ENCODE measurements at places on chromosomes 3 and 15. TPM values are rescaled to one million over a fixed set of nuclear protein-coding genes. Genes with fewer than 3 reads are reported as not detected.

Gene TMC3
- not detected for total RNA-seq

- DNase-seq: no peak
Measured at GRCh38 chr3:89300526-89300925, 193.1 kb downstream of the EPHA3 start.

GRCh38 chr3:134302674-134303073 lies 52.0 kb upstream of the RYK start:
- DNase-seq: no peak

DNA sequence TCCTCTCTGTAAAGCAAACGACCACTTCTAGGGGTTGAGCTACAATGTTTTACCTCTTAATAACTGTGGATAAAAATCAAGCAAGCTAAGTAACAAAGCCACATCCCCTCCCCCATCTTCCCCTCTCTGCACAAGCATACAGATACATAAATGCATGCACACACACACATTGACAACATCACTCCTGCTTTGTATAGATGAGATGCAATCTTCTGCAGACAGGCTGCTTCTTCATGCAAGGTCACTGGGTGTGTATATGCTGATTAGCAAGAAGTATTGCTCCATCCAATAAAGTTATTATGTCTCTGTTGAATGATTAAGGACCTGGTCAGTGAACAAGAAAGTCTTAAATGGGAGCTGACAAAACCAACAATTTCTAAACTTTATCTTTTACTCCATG lies 8.8 kb upstream of the ATP11B start:
- no peak for DNase-seq

Gene GOLGA8H
- 0.37 TPM for total RNA-seq

Gene EPHA3
- total RNA-seq: 1.5 TPM

DNA sequence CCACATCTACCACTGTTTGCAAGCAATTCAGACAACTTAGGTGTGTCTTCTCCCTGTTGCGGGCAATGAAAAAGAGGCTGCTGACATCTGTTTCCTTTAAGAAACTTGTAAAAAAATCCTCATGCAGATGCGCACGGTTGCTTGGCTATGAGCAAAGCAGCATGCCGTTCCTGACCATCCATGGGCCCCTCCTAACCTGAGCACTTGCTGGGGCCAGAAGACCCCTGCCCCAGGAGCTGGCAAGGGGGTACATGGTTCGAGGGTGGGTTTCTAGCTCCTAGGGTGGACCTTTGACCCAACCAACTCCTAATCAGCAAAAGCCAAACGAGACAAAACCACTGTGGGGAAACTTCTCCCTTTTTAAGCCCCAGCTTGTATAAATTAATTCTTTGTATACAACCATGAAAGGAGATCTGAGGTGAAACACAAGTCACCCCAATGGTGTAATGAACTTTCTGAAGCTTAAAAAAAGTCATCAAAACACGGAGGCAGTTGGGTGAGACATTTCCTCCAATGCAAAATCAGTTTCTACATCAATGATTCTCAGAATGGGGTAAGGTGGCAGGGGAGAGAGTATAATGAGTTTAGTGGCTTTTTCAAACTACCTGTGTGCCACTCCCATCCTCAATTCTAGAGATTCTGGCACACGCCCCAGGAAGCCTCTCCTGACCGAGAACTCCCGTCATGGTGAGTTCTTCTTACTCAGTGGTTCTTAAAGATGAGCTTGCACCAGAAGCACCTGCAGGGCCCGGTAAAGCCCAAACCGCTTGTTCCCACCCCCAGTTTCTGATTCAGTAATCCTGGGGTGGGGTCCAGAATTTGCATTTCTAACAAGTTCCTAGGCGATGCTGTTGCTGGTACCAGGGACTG lies 44.1 kb downstream of the CPN2 start:
- no peak for DNase-seq

- no peak for DNase-seq
Measured at GRCh38 chr3:177525987-177526712, 328.9 kb upstream of the TBL1XR1 start.

DNA sequence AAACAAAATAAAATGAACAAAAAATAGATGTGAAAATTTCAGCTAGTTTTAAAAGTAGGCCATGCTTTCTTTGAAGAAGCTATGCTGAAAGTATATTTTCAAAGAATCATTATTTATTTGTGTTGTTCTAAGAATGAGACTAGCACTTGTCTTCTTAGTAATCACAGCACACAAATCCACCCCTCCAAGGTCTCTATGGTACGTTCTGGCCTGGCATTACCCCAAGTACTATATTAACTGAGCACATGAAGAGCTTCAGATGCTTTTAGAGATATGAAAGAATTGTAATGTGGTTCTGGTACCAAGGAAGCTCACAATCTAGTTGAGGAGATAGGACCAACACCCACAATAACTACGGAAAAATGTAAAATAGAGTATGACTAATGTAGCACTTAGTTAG lies 416.5 kb downstream of the PLCL2 start:
- no peak for DNase-seq

Gene PLD1
- 3.0 TPM for total RNA-seq

DNA sequence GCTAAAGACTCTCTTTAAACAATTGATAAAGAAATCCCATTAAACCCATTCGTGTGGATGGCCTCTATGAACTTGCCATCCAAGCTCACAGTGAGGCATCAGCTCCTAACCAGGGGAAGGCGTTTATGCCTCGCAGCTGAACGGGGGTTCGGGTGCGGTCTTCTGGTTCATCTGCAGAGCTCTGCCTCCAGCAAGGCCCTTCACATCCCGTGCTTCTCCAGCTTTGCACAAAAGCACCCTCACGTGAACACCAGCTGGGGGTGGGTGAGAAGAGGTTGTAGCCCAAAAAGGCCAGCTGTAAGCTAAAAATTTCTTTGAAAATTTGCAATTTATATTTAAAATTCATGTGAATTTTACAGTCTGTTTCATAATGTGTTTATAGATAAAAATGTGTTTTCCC lies 39.5 kb upstream of the ZNF148 start:
- no peak for DNase-seq

DNA sequence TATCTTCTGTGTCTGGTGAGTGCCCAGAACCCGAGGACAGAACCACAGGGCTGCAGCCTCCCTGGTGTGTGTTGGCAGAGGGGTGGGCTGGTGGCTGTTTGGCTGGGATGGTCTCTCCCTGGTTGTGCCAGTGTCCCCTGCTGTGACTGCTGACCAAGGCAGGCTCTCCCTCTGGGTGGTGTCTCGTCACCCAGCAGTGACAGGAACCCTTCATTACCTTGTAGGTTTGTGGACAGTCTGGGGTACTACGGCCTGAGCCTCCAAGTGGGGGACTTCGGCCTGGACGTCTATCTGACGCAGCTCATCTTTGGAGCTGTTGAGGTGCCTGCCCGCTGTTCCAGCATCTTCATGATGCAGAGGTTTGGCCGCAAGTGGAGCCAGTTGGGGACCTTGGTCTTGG lies 6.4 kb upstream of the SLC22A14 start:
- no peak for DNase-seq

DNA sequence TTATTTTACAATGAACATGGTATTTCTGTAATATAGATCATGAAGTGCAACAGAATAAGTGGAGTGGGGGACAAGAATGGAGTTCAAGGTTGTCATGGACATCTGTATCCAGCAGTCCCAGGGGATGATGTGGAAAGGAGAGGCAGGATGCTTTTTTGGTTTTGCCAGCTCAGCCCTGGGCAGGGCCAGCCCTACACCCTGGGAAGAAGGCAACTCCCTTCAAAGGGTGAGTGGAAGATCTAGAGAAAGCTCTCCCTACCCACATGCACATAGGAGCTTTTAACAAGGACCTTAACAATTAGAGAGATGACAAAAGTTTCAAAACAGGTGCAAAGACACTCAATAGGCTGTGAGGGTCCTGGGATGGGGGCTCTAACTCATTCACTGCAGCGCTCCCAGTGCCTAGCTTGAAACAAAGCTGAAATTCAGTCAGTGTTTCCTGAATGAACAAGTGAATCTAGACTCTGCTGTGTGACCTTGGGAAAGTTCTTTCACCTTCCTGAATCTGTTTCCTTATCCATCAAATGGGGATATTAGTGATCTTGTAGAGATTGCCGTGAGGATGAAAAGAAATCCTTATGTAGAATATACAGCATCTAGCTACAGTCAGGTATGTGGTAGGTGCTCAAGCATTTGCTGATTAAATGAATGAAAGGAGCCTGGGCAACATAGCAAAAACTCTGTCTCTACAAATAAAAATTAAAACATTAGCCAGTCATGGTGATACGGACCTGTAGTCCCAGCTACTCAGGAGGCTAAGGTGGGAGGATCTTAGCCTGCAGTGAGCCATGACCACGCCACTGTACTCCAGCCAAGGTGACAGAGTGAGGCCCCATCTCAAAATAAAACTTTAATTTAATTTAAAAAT lies 14.3 kb downstream of the BHLHE40 start:
- DNase-seq: no peak

GRCh38 chr3:30098653-30099455 lies 507.5 kb upstream of the TGFBR2 start:
- DNase-seq: no peak

GRCh38 chr3:47410801-47411646 lies 30.2 kb downstream of the PTPN23 start:
- no peak for DNase-seq

Gene CELF6
- total RNA-seq: 0.13 TPM

- no peak for DNase-seq
Measured at GRCh38 chr15:83928392-83928734, 274.4 kb downstream of the ADAMTSL3 start.

Gene KNG1
- 0.26 TPM for total RNA-seq

Gene COLQ
- total RNA-seq: 4.6 TPM

Gene ITGA11
- total RNA-seq: 4.9 TPM

DNA sequence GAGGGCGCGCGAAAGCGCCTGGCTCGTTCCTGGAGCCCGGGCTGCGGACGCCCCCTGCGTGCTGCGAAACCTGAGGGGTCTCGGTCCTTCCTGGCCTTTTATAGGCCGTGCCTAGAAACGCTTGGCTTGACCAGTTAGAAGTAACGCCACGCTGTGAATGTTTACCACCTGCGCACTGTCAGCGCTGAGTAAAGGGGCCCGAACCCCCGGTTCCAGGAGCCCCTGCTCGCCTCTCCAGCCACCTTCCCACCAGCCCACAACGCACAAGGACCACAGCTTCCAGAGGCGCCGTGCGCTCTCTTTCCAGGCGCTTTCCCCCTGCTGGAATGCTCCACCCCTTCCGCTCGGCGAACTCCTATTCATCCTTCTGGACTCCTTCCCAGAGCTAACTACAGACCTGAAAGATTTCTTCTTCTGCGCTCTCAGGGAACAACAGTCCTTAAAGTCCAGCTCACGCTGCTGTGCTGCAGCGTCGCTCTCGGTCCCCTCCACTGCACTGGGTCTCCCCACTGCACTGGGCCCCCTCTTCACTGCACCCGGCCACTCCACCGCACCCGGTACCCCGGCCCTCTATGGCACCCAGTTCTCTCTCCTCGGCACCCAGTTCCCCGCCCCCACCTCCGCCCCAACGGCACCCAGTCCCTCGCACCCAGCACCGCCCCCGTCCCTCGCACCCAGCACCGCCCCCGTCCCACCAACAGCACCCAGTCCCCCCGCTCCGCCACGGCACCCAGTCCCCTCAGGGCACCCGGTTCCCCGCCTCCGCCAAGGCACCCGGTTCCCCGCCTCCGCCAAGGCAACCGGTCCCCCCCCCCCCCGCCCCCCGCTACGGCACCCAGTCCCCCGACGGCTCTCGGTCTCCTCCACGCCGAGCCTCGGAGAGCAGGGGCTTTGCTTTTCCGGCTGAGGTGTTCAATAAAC lies 69.8 kb downstream of the SQOR start:
- peak; percentile 31 for DNase-seq

Gene SLC6A11
- total RNA-seq: not detected

DNA sequence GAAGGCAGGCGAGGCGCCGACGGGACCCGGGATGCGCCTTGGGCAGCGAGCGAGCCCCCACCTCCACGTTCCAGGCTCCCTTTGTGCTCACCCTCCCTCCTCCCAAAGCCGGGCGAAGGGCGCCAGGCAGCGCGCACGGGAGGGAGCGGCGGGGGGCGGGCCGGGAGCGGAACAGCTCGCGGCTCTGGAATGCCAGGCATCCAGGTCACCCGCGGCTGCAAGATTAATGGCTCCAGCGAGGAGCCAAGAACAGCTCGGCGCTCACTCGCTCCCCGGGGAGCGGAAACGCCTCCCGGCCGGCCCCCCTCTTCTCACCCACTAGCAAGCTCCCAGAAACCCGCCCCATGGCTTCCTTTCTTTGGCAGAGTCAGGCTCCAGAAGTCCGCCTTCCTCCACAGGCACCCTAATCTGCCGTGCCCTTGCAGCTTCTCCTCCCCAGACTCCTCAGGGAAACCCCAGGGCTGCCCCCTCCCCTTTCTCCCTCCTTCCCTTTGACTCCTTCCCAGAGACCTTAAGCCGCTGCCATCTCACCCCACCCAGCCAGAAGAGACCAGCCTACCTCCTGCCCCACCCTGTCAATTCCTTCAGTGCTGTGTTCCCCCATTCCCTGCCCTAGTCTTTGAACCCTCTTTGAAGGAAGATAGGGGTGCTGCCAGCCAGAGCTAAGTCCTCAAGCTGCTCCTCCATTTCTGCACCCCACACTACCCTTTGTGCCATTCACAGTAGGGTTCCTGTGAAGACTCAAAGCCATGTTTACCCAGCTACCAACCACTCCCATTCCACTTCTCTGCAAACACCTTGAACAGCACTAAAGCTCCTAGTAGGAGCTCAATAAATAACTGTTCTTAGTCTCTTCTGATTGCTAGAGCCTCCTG lies 9.9 kb downstream of the AMOTL2 start:
- DNase-seq: peak; percentile 98

GRCh38 chr3:185713015-185713414 lies 111.8 kb downstream of the IGF2BP2 start:
- no peak for DNase-seq

DNA sequence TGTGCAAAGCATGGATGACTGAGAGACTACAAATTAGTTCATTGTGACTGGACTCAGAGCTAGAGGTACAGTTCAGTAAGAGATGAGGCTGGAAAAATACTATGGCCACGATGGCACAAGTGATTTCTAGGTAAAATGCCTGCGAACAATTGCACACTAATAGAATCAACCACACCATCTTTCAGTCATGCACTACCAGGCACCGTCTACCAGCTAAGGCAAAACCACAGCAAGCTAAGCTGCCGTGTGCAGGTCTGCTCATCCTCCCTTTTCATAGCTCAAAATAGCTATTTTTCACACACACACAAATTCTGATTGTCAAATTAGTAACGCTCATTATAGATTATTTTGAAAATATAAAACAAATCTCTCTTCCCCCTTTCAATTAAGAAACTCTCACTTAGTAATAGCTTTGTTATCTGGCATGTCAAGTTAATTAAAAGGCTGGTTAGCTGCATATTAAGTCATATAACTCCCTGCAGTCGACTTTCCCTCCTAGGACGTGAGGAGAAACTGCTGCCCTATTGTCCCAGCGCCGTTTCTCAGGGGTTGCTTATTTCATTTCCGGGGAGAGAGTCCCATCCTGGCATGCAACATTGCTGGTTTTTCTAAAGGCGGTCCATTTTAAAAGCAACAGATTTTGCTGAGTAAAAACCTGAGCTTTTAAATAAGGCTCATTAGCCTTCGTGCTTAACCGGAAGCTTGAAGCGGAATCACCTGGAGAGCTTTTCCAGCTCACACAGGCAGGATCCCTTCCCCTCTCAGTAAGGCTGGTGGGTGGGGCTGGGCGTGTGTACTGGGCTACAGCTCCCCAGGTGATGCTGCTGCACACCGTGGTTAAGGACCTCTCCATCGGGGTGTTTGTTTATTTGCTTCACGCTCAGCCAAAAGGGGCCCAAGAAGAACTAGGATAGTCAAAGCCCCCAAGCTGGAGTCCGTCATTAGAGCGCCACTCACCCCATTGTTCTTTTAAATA lies 16.9 kb upstream of the MEX3B start:
- no peak for DNase-seq

All from psoas muscle (tissue), 8 donors.